ENCODE measurements at places on chromosomes 2 and 18.

GRCh38 chr2:183951630-183952029, 646.7 kb upstream of the ZNF804A start:
- no peak for DNase-seq

GRCh38 chr2:148721991-148722777, 77.6 kb downstream of the EPC2 start:
- no peak for DNase-seq

DNA sequence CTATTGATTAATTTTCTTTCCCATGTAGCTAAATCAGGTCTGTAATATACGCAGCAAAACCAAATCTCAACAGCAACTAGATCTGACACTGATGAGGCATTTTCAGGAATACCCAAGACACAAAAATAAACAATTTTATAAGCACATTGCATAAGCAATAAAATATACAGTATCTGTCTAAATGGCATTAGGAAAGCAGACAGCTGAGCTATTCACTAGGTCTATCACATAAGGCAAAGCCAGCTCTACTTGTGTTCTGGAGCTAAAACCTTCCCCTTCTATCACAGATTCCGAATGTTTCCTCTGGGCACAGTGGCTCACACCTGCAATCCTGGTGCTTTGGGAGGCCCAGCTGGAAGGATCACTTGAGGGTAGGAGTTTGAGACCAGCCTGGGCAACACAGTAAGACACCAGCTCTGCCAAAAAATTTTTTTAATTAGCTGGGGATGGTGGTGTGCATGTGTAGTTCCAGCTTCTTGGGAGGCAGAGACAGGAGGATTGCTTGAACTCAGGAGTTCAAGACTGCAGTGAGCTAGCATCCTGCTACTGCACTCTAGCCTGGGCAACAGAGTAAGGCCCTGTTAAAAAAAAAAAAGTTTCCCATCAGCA, 21.1 kb downstream of the PTPN2 start:
- DNase-seq: no peak

DNA sequence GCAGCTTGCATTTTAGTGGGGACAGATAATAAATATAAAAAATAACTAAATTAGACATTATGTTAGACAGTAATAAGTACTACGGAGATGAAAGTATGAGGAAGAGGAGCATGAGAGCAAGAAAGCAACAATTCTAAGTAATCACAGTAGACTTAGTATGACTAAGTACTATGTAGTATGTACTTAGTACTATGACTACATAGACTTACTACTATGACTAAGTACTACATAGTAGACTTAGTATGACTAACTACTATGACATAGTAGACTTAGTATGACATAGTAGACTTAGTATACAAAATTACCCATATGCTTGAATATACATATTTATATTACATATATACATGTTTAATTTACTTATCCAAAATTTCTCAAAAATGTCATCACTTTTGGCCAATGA, 29.3 kb downstream of the CDH20 start:
- DNase-seq: no peak

DNA sequence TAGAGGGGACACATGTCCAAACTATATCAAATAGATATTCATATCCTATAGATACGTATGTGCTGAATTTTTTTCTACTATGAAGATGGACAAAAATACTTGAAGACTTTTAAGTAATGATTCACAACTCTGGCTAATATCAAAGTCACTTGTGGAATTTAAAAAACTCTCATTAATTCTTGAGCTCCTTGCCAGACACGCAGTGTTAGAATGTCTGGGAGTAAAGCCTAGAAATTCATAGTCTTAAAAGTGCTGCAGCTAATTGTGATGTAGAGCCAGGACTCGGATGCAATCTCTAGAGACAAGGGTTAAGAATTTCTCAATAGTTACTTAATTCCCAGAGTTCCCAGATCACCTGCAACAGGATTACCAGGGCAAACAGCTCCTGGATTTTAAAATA, 107.4 kb downstream of the ARL6IP6 start:
- no peak for DNase-seq

DNA sequence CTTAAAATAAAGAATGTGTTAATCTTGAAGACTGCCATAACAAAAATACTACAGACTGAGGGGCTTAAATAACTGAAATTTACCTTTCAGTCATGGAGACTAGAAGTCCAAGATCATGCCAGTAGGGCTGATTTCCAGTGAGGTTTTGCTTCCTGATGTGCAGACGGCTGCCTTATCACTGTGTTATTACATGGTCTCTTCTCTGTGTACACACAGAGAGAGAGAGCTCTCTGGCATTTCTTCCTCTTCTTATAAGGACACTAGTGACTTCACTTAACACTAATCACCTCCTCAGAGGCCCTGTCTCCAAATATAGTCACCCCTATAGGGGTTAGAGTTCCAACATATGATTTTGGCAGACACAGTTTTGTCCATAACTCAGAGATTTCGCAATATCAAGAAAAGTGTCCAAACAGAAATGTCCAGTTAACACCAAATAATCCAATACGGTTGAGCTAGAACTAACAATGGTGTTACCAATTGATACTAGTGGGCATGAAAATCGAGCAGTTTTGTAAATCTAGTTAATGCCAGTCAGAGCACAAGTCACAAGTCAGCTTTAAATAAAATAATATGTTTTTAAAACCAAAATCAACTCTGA, 399.8 kb downstream of the ADCYAP1 start:
- DNase-seq: no peak

- no peak for DNase-seq
Observed at GRCh38 chr2:58709274-58709673, 468.1 kb upstream of the FANCL start.

GRCh38 chr18:36365836-36366775, 68.6 kb downstream of the FHOD3 start:
- DNase-seq: no peak

DNA sequence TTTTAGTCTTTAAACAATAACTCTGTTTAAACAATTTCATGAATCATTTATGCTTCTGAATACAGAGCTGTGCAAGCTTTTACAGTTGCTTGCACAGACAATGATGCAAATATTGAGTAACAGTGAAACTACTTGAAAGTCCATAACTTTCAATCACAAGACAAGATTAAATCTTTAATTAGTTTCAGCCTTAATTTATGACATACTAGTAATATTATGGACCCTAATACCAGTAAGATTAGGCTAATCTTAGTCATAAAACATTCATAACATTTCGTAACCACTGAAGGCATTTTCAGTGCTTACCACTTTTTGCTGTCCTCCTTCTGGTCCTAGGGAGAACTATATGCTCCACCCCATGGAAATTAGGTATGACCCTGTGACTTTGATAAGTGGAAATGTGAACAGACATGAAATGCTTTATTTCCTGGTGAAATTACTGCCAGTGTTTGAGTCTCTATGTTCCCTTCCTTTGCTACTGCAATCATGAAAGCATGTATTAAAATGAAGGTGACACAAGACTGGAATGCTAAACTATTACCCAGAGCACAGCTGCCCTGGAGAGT, 1.8 kb upstream of the COBLL1 start:
- DNase-seq: no peak

DNA sequence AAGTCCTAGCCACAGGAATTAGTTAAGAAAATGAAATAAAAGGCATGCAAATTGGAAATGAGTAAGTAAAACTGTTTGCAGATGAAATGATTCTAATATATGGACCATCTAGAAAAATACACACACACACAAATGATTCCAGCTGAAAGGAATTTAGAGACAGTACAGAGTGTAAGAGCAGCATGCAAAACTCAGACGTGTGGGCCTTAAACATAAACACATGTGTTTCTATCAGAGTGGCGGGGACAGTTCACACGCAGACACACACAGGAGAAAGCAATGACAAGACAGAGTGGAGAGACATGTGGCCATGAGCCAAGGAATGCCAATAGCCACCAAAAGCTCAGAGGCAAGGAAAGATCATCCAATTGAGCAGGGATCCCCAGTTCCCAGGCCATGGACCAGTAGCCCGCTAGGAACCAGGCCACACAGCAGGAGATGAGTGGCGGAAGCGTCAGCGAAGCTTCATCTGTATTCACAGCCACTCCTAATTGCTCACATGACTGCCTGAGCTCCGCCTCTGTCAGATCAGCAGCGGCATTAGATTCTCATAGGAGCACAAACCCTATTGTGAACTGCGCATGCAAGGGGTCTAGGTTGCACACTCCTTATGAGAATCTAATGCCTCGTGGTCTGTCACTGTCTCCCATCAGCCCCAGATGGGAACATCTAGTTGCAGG, 155.4 kb downstream of the ARL4C start:
- DNase-seq: no peak

All from Ammon's horn (tissue), 1 donor.